ENCODE measurements at places on chromosomes 5 and 9. TPM values are rescaled to one million over a fixed set of nuclear protein-coding genes. Genes with fewer than 3 reads are reported as not detected.

DNA sequence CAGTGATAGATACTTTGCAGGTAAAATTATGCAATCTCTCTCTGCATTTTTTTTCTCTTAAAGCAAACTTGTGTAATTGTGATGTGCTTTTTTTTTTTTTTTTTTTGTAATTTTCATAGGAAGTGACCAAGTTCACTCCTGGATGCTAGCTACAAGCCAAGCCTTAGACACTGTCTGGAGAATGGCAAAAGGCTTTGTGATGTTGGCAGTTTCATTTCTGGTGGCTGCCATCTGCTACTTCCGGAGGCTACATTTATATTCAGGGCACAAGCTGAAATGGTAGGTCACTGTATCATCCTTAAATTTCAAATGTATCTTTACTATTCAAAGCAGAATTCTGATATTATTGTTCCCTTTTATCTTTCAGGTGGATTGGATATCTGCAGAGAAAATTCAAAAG lies 19.3 kb downstream of the OTULINL start:
- H3K36me3 ChIP-seq = no peaks in the 10 kb centered on the region
- no peak for DNase-seq
- H3K4me1 ChIP-seq = no peaks in the 10 kb centered on the region
- H3K4me3 ChIP-seq = no peak overlapping the region

GRCh38 chr9:108296056-108296455 lies 559.7 kb downstream of the ACTL7B start:
- H3K36me3 ChIP-seq = no peaks in the 10 kb centered on the region
- no peaks in the 10 kb centered on the region for H3K4me1 ChIP-seq
- DNase-seq = no peak
- no peaks in the 10 kb centered on the region for H3K27me3 ChIP-seq

- H3K27ac ChIP-seq = no peak overlapping the region
- no peaks in the 10 kb centered on the region for H3K27me3 ChIP-seq
- no peaks in the 10 kb centered on the region for H3K36me3 ChIP-seq
- no peaks in the 10 kb centered on the region for H3K4me1 ChIP-seq
- no peak overlapping the region for H3K4me3 ChIP-seq
Observed at GRCh38 chr9:22031655-22032411, 22.7 kb upstream of the CDKN2B start.

- no peak for DNase-seq
- H3K36me3 ChIP-seq = no peaks in the 10 kb centered on the region
- H3K4me3 ChIP-seq = no peak overlapping the region
- H3K27me3 ChIP-seq = no peaks in the 10 kb centered on the region
- no peak overlapping the region for H3K27ac ChIP-seq
Observed at GRCh38 chr5:113330533-113331208, 104.1 kb downstream of the TSSK1B start.

DNA sequence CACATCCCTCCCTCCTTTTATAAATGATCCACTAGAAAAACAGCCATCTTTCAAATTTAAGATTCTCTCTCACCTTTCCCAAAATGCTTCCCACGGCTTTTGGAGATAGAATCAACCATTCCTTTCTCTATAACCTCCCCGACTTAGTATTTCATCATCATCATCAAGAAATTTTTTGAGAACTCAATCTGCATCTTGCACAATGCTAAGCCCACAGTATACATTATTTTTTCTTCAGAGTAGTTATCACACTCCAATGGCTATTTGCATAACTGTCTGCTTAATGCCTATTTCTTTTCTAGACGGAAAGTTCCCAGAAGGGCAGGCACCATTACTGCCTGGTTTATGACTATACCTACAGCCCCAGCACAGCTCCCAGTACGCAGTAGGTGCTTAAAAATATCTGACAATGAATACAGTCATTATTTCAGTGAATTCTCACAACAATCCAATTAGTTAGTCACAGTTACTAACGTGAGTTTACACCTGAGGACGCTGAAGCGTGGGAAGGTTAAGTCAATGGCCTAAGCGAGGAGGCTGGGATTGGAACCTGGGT lies 212.7 kb downstream of the TTLL11 start:
- H3K36me3 ChIP-seq = no peaks in the 10 kb centered on the region
- no peak overlapping the region for H3K4me3 ChIP-seq
- H3K4me1 ChIP-seq = peaks cover 4% of the 10 kb centered on the region
- no peak for DNase-seq
- H3K27me3 ChIP-seq = no peaks in the 10 kb centered on the region
- no peak overlapping the region for H3K27ac ChIP-seq

The PKD2L2 gene
- total RNA-seq = not detected

The PCDHB12 gene
- total RNA-seq = 2.0 TPM
